ENCODE measurements at places on chromosomes 3 and 15.

DNA sequence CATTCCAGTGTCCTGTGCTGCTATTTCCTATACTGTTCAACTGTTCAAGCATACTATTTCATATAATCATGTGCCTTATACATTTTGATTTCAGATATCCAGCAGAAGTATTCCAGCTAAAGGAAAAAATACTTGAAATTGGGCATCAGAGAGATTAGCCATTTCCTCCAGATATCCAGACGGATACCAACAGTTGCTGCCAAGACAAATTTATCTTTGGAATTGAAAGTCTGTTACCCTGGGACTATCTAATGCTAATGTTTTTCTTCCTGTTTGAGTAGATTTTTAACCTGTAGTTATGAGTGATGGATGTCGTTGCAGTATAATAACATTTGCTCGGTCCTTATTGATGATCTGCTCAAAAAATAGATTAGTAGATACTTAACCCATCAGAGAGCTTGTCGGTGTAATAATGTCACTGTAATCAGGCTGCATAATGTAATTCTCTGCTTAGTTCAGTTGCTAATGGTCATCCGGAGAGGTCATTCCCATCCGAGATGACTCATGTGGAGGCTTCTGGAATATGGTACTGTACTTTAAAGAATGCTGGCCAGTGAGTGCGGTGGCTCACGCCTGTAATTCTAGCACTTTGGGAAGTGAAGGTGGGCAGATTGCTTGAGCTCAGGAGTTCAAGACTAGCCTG, 51.5 kb downstream of the TIMP4 start:
- DNase-seq: no peak

- DNase-seq: no peak
Observed at GRCh38 chr15:85128621-85129020, 147.0 kb downstream of the PDE8A start.

GRCh38 chr3:25520926-25521559, 93.0 kb downstream of the RARB start:
- DNase-seq: no peak

DNA sequence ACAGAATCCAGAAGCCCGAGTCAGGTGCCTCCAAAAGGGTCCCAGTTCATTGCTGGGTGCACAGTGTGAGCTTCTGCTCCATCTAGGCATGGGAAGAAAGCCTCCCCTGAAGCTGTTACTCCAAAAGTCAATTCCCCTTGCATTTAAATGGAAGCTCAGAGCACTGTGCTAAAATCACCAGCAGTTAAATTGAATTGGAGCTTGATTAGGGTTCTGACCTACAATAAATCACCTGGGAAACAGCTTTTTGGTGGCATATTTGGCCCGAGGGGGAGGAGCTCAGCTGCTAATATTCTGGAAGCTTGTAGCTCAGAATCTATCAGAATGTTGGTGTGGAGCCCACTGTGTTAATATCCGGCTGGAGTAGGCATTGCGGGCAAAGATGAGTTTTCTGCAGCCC, 87.1 kb upstream of the RGMA start:
- DNase-seq: no peak

DNA sequence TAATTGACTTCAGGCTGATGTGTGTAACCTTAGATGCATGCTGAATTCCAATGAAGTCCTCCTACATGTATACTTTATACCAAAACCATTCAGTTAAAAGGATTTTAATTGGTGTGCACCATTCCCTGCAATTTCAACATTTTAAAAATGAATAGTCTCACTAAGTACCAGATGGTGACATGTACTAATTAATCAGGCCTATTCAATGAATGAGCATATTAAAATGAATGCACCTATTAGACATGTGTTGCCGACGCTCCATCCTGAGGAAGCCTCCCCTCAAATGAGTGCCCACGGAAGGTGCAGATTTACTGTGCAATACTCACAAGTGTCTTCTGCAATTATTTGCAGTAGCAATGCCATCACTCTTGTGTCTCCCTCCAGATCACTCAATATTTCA, 124.7 kb upstream of the TSPAN3 start:
- no peak for DNase-seq

DNA sequence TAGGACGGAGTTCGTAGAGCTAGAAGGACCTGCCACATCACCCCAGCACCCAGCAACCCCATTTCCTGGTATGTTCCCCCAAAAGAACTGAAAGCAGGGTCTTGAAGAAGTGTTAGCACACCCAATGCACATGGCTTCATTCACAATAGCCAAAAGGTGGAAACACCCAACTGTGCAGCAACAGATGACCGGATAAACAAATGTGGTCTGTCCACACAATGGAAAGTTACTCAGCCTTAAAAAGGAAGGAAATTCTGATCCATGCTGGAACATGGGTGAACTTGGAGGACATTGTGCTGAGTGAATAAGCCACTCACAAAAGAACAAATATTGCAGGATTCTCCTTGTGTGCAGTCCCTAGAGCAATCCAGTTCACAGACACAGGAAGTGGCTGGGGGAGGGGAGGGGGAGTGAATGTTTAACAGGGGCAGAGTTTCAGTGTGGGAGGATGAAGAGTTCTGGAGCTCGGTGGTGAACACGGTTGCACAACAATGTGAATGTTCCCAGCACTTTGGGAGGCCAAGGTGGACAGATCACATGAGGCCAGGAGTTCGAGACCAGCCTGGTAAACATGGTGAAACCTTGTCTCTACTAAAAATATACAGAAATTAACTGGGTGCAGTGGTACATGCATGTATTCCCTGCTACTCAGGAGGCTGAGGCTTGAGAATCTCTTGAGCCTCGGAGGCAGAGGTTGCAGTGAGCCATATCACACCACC, 157.5 kb downstream of the NUP210 start:
- DNase-seq: no peak

DNA sequence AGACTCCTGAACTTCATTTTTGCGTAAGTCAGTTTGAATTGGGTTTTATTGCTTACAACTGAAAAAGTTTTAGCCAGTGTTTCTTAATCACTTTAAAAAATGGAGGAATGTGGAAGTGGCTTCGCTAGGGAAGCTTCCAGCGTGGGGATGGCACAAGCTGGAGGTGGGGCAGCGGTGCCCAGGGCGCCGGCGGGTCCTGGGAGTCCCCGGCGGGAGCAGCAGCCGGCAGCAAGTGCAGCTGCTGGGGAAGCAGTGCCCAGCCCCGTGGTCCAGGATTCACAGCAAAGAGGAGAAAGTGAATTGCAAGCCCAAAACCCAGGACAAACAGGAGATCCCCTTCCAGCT, 301.8 kb upstream of the PROK2 start:
- no peak for DNase-seq

- DNase-seq: no peak
Observed at GRCh38 chr3:120130656-120131055, 36.4 kb upstream of the GSK3B start.

GRCh38 chr15:77611767-77612166, 20.9 kb downstream of the LINGO1 start:
- no peak for DNase-seq

- DNase-seq: no peak
Observed at GRCh38 chr3:187456250-187456649, 88.1 kb downstream of the RTP4 start.

DNA sequence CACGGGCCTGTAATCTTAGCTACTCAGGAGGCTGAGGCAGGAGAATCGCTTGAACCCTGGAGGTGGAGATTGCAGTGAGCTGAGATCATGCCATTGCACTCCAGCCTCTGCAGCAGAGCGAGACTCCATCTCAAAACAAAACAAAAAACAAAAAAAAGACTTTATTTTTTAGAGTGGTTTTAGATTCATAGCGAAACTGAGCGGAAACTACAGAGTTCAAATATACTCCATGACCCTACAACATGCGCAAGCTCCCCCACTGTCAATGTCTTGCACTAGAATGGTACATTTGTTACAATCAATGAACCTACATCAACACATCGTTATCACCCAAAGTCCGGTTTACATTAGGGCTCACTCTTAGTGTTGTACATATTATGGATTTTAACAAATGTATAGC, 2.2 kb upstream of the CRTAP start:
- DNase-seq: no peak

GRCh38 chr15:35649575-35649974, 103.6 kb upstream of the DPH6 start:
- DNase-seq: no peak

DNA sequence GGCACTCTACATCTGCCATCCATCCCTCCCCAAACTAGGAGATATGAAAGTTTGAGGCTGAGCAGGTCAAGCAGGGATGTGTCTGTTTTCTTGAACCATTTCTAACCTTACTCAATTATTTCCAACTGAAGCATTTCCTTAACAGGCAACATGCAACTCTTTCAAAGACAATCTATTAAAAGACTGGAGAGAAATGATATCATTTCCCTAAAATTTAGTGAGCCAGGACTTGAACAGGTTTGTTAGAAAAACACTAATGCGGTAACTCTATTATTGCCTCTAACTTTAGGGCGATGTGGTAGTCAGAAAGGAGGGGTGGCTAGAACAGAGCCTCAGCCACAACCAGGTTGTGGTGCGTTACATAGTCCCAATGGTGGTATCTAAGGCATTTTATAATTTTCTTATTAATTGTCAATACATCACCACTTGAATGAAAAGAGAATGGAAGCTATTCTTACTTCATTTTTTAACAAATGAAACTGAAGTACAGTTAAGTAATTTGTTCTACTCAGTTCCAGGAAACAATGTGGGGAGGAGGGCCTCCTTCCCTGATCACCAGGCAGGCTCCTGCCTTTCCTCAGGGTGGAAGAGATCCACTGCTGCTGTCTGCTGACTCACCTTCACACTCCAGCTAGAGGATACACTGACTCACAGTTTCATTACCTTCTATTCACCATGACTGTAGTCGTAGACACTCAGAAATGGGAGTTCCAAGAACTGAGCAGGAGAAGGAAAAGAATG, 22.8 kb downstream of the MYO1E start:
- no peak for DNase-seq

- no peak for DNase-seq
Observed at GRCh38 chr3:70108072-70108471, 108.5 kb downstream of the SAMMSON start.

- DNase-seq: no peak
Observed at GRCh38 chr15:38872732-38873131, 308.1 kb upstream of the RASGRP1 start.

GRCh38 chr3:27826448-27826847, 104.3 kb upstream of the EOMES start:
- DNase-seq: no peak

- DNase-seq: no peak
Observed at GRCh38 chr15:78260489-78260888, 3.9 kb upstream of the DNAJA4 start.

DNA sequence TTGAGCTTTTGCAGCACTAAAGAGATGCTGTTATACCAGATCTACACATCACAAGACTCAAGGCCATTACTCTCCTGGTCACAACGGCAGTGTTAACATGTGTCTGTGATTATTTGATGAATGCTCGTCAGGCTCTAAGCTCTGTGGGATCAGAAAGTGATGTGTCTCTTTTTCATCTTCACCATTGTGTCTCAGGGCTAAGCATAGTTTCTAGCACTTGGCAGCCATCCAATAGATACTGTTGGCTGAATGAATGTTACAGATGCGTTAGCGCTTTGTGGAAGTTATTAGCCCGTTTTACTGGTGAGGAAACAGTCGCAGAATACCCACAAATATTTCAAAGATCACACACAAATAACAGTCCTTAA, 1.2 kb upstream of the FAM81A start:
- DNase-seq: no peak

DNA sequence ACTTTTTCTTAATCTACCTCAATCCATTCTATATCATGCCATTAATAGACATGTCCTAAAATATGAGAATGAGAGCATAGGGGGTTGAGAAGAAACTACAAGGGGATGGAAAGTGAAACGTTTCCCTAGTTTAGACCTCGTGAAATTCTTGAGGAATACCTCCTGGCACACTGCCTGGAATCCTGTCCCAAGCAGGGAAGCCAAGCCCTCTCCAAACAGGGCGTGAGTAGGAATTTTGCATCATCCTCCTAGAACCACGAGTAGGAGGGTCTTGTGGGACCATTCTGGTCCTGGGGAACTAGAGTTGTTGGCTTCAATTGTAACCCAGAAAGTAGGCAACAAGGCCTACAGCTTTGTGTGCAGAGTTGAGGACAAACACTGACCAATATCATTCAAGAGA, 19.6 kb upstream of the C3orf80 start:
- no peak for DNase-seq

- DNase-seq: no peak
Observed at GRCh38 chr3:38039899-38040261, 872 bp downstream of the DLEC1 start.

GRCh38 chr15:57272771-57273357, 103.4 kb upstream of the CGNL1 start:
- DNase-seq: no peak

GRCh38 chr15:81174792-81175327, 21.8 kb upstream of the IL16 start:
- DNase-seq: no peak

- DNase-seq: no peak
Observed at GRCh38 chr15:58504674-58505234, 73.0 kb downstream of the LIPC start.

DNA sequence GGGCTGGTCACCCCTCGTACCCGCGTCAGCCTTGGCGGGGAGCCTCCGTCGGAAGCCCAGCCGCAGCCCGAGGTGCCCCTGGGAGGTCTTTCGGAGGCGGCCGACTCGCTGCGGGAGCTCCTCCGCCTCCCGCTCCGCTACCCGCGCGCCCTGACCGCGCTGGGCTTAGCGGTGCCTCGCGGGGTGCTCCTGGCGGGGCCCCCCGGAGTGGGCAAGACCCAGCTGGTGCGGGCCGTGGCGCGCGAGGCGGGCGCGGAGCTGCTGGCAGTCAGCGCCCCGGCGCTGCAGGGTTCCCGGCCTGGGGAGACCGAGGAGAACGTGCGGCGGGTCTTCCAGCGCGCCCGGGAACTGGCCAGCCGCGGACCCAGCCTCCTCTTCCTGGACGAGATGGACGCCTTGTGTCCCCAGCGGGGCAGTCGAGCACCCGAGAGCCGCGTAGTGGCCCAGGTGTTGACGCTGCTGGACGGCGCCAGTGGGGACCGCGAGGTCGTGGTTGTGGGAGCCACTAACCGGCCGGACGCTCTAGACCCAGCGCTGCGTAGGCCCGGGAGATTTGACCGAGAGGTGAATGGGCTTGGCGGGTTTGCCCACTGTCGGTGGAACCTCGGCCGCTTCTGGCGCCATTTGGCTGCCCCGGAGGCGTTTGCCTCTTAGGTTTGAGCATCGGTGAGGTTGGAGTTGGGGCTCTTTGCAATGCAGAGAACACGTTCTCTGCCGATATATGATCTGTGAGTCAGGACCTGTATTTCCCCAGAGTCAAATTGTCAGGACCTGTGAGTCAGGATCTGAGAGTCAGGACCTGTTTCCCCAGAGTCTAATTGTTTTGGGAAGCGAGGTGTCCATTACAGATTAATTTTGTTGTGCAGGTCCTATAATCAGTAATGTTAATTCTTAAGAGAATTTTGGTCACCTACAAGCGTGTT, 24.9 kb upstream of the GATM start:
- DNase-seq: no peak

GRCh38 chr3:117450026-117450425, 740.4 kb downstream of the TUSC7 start:
- DNase-seq: no peak

- DNase-seq: no peak
Observed at GRCh38 chr15:85750319-85751290, 44.1 kb downstream of the KLHL25 start.

DNA sequence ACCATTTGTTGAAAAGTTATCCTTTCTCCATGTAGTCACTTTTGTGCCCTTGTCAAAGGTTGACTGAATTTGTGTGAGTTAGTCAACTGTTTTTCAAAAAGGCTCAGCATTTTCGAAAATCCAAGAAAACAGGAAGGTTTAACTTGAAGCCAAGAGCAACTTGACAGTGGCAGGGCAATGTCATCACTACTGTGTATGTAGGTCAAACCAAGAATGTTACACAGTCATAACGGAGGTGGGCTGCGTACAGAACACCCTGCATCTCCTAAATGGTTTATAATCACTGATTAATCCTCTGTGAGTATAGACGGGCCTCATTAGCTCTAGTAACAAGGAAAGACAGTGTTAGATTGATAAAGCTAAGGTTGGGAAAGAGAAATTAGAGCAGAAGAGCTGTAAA, 1064.9 kb downstream of the FHIT start:
- no peak for DNase-seq

Measured in NCI-H2081 treated with DMSO at 0.1 percent for 48 hours (cell line).